GM12892 (cell line): ENCODE measurements at places on chromosomes 1 and 21.

GRCh38 chr21:34886240-34887104 lies 162.6 kb downstream of the RUNX1 start:
- no peak for DNase-seq

DNA sequence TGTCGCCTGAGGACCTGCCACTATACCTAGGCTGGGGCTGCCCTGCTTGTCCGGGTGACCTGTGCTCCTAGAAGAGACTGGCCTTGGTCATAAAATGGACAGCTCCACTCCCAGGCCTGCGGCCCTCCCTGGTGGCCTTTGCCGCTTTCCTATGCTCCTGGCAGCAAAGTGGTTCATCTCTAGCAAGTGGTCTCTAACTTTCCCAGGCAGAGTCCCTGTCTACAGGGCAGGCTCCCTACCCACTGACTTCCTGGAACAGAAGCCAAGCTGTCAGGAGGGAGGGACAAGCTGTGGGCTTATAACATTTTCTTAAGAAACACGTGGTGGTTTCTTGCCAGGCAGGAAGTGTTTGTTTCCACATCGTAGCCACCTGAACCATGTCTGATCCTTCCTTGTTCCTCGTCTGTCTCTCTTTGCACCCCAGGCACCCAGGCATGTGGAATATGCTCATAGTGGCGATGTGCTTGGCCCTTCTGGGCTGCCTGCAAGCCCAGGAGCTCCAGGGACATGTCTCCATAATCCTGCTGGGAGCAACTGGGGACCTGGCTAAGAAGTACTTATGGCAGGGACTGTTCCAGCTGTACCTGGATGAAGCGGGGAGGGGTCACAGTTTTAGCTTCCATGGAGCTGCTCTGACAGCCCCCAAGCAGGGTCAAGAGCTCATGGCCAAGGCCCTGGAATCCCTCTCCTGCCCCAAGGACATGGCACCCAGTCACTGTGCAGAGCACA lies 10.1 kb downstream of the H6PD start:
- DNase-seq = no peak

GRCh38 chr1:79811173-79811572 lies 804.6 kb upstream of the ADGRL4 start:
- DNase-seq = no peak

DNA sequence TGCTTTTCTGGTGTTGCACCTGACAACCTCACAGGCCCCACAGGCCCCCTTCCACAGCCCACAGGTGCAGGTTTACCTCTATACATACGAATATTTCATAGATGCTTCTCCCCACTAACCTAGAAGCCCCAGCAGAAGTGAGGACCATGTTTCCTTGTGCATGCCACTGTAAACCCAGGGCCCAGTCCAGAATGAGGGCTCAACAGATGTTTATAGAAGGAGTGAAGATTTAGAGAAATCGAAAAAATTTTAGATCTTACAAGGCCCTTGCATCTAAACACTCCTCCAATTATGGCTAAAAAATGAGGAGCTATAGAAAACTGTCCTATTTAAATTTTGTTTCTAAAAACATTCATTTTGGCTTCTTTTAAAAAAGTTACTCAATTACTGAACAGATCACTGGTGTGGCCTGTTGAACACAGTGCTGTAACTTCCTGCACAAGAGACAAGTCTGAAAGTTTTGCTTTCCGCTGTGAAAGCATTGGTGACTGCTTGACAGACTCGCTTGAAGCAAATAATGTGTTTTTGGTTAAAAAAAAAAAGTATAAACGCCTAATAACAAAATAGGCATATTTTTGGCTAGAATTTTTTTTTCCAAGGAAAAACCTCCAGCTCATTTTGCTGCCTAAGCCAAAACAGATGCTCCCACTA lies 1.2 kb downstream of the ABCB10 start:
- DNase-seq = no peak

DNA sequence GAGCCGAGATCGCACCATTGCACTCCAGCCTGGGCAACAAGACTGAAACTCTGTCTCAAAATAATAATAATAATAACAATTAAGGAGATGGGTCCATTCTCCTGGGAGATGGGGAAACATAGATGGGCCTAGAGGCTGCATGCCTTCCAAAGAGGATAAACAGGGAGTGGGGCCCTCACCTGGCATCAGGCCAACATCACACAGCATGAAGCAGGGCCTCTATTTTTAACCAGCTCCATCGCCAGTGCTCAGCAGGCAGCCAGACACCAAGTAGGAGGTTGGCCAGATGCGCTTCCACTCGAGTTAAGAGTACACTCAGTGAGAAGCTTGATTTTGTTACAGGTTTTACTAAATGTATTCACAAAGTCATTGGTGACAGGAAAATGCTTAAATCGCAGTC lies 352.0 kb downstream of the RRAGC start:
- DNase-seq = no peak

GRCh38 chr1:94597701-94598100 lies 56.1 kb upstream of the F3 start:
- DNase-seq = no peak

DNA sequence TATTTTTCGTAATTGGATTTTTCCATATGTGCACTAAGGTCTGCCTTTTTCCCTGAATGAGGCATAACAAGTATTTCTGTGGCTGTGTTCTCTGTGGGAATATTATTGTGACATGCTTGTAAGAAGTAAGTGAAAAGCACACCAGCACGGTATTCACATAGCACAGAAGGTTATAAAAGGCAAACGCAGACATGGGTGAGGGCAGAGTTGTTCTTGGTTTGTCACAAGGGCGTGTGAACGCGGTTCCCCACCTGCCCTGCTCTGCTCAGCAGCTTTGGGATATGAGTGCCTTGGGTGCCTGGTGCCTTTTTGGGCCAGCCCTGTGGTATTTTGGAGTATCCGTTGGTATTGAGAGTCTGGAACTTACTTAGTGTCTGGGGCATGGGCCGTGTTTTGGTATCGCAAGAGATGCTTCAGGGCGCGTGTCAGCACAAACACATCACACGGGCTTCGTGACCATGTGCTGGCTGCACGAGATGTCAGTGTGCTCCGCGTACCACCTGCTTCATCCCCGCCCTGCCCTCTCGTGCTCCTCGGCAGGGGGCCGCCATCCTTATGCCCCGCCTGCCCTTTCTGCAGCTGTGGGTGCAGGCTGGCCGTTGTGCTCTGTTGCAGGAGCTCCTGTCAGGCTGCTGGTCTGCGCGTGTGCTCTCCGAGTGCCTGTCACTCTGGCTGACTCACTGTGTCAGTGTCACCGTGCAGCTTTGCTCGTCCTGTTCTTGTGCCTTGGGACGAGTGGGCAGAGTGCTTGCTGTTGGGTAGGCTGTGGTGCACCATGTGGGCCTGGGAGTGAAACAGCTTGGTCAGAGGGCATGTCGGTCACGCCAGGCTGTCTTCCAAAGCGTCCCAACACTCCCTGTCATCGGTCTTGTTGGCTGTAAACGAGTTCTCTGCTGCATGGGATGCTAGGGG lies 15.0 kb downstream of the SKI start:
- no peak for DNase-seq

DNA sequence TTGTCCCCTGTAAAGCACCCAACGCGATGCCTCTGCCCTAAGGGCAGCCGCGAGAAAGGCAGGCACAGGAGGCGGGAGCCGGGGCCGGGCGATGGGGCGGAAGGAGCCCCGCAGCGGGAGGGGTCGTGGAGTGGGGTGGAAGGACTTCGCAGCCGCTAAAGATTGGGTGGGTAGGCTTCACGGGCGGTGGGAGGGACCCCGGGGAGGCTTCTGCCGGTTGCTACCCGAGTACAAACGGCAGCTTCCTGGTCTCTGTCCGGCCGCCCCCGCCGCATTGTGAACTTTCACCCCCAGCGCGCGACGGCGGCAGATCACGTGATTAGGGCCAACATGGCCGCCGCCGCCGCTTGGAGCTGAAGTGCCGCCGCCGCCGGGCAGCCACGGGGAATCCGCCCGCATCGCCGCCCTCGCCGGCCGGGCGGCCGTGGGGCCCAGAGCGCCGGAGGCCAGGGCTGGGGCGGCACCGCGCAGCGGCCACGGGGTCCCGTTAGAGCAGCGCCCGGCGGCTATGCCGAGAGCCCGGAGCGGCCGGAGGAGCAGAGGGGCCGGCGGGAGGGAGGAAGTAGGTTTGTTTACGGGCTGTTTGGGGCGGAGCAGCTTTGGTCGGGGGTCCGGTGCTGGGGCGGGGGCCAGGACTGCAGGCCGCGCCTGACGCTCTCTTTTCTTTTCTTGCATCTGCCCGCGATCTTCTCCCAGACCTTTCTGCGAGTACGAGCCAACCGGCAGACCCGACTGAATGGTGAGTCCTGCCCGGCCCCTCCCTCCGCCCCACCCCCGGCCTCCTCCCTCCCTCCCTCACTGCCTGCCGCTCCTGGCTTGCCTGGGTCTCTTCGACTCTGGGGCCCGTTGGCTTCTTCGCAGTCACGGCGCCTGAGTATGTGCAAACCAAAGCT lies 42.4 kb downstream of the TMEM53 start:
- DNase-seq = peak; percentile 94

DNA sequence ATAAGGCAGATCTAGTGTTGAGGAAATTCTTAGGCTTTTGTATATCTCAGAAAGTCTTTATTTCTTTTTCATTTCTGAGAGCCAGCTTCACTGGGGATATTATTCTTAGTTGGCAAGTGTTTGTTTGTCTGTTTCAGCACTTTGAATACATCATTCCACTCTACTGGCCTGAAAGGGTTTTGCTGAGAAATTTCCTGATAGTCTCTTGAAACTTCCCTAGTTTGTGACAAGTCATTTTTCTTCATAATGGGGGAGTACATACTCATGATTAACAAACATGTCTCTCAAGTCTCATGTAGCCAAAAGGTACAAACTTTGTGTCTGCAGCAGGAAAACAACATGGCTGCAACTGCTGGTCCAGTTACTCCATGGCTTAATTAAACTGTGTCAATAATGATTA lies 6.3 kb upstream of the KRTAP26-1 start:
- no peak for DNase-seq

GRCh38 chr1:202505356-202505755 lies 156.9 kb downstream of the PPP1R12B start:
- DNase-seq = no peak

DNA sequence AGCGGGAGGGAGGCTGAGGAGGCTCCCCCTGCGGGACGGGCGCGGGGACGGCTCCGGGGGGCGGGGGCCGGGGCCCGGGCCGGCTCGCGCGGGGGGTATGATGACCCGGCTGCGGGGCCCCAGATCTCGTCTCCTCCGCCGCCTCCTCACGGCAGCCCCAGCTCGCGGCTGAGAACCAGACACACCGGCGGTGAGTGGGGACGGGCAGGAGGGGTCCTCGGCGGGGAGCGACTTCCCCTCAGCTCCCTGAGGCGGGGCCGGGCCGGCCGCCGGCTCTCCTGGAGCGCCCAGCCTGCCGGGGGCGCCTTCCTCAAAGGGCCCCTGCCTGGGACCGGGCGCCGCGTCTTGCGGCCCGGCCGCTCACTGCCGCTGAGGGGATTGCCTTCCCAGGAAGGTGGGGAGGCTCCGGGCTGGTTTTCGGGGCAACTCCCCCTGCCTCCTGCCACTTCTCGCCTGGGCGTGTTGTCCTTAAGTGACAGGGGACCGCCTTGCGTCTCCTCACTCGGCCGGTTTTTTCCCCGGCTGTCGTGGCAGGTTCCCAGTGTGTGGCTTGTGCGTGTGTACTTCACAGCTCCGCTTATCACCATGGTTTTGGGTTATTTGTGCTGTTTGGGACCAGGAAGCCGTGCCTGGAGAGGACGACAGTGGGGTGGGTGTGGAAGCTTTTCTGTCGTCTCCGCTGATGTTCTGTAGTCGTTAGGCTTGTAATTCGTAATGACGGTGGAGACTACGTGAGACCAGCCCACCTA lies 800 bp downstream of the HIPK1 start:
- peak; percentile 48 for DNase-seq

GRCh38 chr1:102628109-102628613 lies 480.2 kb downstream of the COL11A1 start:
- no peak for DNase-seq

GRCh38 chr1:203127666-203128430 lies at the start of gene ADORA1:
Gene ADORA1 (plus strand): TSS chr1:203127726. CDS start chr1:203128842, 1,116 bp downstream.
- peak; percentile 23 for DNase-seq

DNA sequence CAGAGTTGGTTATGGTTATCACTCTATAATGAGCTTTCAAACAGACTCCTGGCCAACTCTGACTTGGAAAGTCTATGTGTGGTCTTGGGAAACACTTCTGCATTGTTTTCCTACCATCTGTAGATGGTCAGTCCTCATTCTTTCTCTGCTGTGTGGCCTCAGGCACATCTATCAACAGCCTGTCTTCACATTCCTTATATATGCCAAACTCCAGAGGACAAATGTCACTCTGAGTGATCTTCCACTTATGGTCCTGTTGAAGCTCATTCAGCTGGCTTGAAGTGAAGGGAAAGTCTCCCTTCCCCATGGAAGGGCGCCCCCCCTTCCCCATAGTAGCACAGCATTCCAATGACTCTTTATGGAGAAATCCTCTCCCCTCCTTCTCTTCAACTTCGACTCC lies 58.7 kb downstream of the VANGL2 start:
- DNase-seq = no peak
